H1 (cell line): ENCODE measurements at places on chromosomes 6 and 20. TPM values are rescaled to one million over a fixed set of nuclear protein-coding genes. Genes with fewer than 3 reads are reported as not detected.

DNA sequence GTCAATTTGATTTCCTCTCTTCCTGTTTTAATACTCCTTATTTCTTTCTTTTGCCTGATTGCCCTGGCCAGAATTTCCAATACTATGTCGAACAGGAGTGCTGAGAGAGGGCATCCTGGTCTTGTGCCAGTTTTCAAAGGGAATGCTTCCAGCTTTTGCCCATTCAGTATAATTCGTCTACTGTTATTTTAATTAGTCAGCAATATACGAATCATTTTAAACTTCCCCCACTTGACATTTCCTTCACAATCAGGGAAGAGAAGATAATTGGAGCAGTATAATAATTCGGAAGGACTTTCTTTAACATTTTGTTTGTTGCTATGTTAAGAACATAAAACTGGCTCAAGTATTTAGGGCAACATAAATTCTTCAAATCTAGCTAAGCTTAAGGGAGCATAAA lies 860.3 kb upstream of the SLC35B3 start:
- DNase-seq, result no peak
- no peaks in the 10 kb centered on the region for H3K4me1 ChIP-seq
- no peak overlapping the region for H3K27ac ChIP-seq
- H3K4me3 ChIP-seq, result no peak overlapping the region
- H3K27me3 ChIP-seq, result no peaks in the 10 kb centered on the region
- no peaks in the 10 kb centered on the region for H3K36me3 ChIP-seq

DNA sequence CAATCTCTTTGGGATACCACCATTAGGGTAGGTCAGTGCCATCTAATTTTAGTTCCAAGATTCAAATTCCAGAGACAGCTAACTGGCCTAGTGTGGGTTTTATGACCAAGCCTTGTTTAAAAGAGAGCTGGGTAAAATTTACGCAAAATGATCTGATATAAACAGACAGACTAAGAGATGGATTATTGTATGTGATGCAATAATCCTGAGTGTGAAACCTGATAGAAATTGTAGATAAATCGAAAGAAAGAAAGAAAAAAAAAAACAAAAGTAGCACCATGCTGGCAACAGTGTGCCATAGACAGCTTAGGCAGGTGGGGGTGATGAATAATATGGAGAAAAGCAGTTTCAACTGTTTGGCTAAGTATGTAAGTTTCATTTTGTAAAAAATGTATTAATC lies 2.9 kb downstream of the ZNF184 start:
- no peak overlapping the region for H3K27ac ChIP-seq
- H3K4me3 ChIP-seq, result no peak overlapping the region
- no peaks in the 10 kb centered on the region; the same call in 1 of the 2 replicates for H3K4me1 ChIP-seq
- peaks cover 8% of the 10 kb centered on the region; the same call in 1 of the 2 replicates for H3K36me3 ChIP-seq
- DNase-seq, result no peak

DNA sequence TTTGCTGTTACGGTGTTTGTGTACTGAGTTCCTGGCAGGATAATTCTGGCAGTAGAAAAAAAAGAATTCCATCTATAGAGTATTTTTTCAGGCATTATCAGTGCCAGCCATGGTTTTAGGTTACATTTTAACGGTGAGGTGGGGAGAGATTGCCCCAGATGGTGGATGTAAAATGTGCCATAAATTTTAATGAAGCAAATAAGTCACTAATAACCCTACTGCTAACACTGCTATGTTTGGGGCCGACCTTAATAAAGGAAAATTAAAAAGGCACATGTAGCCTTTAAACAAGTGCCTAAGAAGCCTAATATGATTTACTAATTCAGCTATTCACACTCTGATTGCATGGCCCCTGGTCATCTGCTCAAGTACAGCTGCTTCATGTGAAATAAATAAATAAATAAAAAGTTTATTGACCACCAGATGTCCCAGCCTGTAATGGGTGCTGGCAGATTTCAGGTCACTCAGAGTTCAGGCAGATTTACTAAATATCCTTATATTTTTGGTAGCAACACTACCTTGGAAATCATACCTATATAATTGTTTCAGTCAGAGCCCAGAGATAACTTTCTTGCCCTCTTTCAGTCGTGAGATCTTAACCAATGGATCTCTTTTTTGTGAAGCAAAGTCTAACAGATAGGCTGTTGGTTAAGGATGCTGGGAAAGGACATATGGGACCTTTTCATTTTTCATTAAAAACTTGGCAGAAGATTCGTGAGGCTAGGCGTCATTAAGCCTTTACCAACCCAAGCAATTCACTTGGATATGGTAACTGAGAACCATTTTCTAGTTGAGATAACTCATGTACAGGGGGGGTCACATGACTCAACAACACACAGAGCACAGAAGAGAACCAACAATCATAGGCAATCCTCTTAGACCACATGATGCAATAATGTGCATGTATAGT lies 495.0 kb upstream of the NRSN1 start:
- H3K4me3 ChIP-seq, result no peak overlapping the region
- H3K36me3 ChIP-seq, result no peaks in the 10 kb centered on the region

- no peak overlapping the region for H3K4me3 ChIP-seq
- DNase-seq, result no peak
- no peaks in the 10 kb centered on the region for H3K36me3 ChIP-seq
- H3K4me1 ChIP-seq, result no peaks in the 10 kb centered on the region
Observed at GRCh38 chr6:113750151-113750855, 106.8 kb upstream of the MARCKS start.

- no peak overlapping the region for H3K4me3 ChIP-seq
- no peaks in the 10 kb centered on the region for H3K36me3 ChIP-seq
- H3K27ac ChIP-seq, result no peak overlapping the region
Observed at GRCh38 chr6:5584078-5584482, 322.8 kb downstream of the FARS2 start.

DNA sequence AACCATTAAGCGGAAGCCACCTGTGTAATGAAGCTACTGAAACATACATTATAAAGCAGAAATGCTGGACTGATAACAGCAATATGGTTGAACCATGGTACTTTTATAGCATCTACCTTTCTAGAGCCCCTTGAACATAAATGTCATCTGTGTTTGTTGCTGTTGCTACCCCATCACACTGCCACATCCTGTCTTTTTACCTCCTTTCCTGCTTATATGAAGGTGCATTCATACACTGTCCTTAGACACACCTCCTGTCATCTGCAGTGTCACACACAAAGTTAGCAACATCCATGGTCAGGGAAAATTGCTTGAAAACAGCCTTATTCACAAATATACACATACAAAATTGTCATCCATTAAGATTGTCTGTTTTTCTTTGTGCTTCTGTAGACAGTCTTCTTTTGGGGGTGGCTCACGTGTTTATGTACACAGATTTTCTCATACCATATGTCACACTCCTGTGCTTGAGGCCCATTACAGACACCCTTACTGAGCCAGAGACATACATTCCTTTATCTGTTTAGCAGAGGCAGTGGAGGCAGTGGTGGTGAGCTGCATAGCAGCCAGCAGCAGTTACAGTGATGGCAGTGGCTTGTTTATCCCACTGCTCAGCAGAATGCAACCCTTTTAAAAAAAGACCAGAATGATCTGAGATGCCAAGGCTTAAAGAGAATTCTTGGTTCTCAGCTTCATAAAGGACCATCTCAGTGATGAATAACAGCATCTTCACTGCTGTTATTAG lies 25.9 kb downstream of the C6orf62 start:
- no peaks in the 10 kb centered on the region for H3K4me1 ChIP-seq
- H3K36me3 ChIP-seq, result peaks cover 1% of the 10 kb centered on the region; the same call in 1 of the 2 replicates
- no peak for DNase-seq
- no peak overlapping the region for H3K4me3 ChIP-seq
- H3K27ac ChIP-seq, result no peak overlapping the region

GRCh38 chr20:36200451-36200850 lies 35.8 kb upstream of the AAR2 start:
- H3K27ac ChIP-seq, result no peak overlapping the region
- no peaks in the 10 kb centered on the region for H3K36me3 ChIP-seq
- no peak overlapping the region for H3K4me3 ChIP-seq

The HUS1B gene
- polyA plus RNA-seq, result 1.1 TPM in 2 replicates

The ATP5F1E gene
- polyA plus RNA-seq, result 12.1 and 15.7 TPM in 2 replicates
